CD4-positive, alpha-beta T cell (primary cell): ENCODE measurements at places on chromosomes 1 and 21. TPM values are rescaled to one million over a fixed set of nuclear protein-coding genes. Genes with fewer than 3 reads are reported as not detected.

The TMEM269 gene
- total RNA-seq, result 1.1 TPM

The LRRC53 gene
- total RNA-seq, result not detected

The FLG2 gene
- total RNA-seq, result not detected

The F13B gene
- total RNA-seq, result not detected

The CTSK gene
- 11.2 TPM for total RNA-seq

DNA sequence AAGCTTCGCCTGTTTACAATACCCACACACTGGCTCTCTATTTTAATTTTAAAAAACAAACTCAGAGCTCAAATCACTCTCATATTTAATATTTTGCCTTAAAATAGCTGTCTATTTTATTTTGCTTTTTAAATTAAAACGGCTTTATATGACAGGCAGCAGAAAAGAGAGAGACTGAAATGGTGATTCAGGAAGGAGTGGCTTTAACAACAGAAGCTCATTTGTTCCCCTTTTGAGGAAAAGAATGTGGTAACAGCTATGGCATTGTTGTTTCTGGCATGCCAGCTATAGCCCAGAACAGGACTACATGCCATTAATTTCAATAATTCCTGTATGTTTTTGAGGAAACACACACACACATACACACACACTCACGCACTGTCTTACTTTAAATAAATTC, 234.2 kb upstream of the PTBP2 start:
- no peak overlapping the region for H3K4me3 ChIP-seq
- no peaks in the 10 kb centered on the region for H3K36me3 ChIP-seq
- no peak overlapping the region for H3K27ac ChIP-seq
- H3K27me3 ChIP-seq, result no peaks in the 10 kb centered on the region
- no peak for DNase-seq

DNA sequence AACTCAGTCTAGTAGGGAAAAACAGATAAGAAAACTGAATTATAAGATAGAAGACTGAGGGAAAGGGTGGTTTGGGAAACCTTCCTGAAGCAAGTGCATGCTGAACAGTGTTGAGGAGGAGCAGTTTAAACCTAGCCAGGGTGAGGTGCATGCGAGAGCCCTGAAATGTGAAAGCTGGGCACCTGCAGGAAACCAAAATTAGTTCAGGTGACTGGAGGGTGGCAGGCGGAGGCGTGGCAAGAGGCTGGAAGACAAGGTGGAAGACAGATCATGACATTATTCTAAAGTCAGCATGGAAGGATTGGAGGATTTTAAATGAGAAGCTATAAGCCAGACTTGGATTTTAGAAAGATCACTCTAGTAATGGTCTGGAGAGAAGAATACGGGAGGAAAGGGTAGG, 75.1 kb downstream of the CACNA1E start:
- peaks cover 5% of the 10 kb centered on the region for H3K27me3 ChIP-seq
- no peaks in the 10 kb centered on the region for H3K36me3 ChIP-seq
- no peak overlapping the region for H3K27ac ChIP-seq
- H3K4me3 ChIP-seq, result no peak overlapping the region

DNA sequence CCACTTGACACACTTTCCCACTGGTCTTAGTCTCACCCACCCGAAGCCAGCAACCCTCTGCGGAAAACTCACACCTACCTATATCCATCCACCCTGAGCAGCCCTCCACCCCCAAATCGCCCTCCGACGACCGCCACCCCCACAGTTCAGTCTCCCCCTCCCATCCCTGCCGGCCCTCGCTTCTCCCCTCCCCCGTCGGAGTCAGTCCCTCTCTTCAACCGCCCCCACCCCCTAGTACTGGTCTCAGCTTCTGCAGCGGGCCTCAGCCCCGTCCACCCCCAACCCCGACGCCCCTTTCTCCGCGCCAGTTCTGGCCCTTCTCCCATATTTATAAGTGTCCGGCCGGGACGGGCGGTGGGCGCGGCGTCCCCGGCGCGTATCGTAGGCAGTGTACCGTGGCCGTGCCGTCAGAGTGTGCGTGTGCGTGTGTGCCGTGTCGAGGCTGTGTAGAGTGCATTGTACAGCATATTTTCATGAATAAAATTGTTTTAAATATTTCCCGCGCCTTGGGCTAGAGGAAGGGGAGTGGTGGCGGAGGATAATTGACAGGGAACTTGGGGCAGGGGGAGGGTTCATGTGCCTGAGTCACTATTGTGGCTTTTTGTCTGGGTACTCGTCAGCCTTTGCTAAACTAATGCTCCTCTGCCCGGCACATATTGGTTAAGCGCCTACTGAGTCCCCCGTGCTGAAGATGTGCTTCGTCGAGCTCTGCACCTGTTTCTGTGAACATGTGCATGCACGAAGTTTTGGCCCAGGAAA, 22.0 kb downstream of the FOXO6 start:
- H3K4me1 ChIP-seq, result peaks cover 23% of the 10 kb centered on the region
- no peak overlapping the region for H3K4me3 ChIP-seq
- H3K27ac ChIP-seq, result no peak overlapping the region

DNA sequence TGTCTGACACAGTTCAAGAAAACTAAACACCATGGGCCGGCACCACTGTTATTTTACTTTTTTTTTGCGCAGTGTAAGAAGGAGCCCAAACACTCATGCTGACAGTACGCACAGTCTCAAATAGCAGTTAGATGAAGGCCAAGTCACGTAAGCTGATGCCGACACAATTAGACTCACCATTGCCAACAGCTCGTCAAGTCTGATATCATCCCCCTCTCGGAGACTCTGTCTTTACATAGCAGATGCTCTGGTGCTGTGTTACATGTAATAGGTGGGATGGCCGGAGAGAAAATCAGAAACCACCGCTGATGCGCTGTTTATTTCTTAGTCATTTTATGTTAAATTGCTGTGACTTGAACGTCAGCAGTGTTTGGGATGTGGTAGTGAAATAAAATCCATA, 49.3 kb downstream of the TGFB2 start:
- DNase-seq, result no peak
- no peaks in the 10 kb centered on the region for H3K36me3 ChIP-seq
- no peak overlapping the region for H3K27ac ChIP-seq
- no peaks in the 10 kb centered on the region for H3K4me1 ChIP-seq
- H3K27me3 ChIP-seq, result no peaks in the 10 kb centered on the region

DNA sequence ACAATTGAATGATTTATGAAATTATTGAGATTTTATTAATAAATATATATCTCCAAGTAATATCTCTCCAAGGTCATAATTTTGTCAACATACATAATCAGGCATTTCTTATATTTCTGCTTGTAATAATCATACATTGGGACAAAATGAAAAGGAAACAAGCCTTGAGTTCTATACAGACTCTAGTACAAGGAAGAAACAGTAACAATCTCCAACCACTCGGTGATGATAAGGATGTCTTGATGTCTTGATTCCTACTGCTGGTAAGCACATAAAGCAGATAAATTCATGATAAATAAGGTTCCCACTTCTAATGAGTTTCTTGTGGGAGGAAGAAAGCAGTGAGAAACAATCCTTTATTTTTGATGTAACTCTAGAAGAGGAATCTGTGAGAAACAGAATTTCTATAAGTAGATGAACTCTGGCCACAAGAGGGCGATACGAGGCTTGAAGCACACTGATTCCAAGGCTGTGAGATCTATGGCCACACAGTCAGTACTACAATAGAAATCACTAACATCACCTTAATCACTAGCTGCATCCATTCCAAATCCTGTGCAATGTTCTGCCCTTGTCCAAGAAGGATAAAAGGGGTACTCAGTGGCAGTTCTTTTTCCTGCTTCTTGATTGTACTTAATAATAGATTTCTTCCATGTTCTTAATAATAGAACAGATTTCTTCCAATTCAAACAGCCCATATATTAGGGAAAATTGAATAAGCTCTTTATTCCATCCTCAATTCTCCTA, 41.4 kb upstream of the LRRC8B start:
- H3K27ac ChIP-seq, result no peak overlapping the region
- no peaks in the 10 kb centered on the region for H3K4me1 ChIP-seq
- no peaks in the 10 kb centered on the region for H3K27me3 ChIP-seq
- H3K36me3 ChIP-seq, result no peaks in the 10 kb centered on the region
- peak; percentile 73 for DNase-seq
- no peak overlapping the region for H3K4me3 ChIP-seq

DNA sequence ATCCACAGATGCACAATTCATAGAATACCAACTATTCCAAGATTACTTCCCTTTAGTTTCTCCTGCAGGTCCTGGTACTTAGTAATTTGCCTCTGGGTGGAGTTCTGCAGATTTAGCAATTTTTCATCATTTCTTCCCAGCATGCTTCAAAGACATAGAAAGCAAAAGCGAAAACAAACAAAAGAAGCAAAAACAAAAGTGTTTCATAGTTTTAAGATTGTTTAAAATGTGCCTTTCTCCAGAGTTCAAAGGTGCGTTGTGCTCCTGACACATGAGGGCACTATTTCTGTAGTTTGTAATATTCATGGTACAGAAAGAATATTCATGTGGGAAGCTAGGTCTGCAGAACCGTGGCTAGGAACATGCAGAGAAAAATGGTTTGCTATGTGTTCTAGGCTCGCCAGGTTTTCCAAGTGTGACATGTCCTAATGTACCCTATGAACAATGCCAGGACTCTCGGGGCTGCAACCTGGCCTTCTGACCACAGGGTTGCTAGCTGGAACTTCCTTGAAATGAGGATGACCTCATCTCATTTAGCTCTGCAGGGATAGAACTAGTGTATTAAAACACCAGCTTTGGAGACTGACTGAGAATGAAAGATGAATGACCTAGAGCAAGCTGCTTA, 30.0 kb upstream of the RCSD1 start:
- DNase-seq, result peak; percentile 79
- H3K36me3 ChIP-seq, result no peaks in the 10 kb centered on the region
- no peak overlapping the region for H3K4me3 ChIP-seq
- no peak overlapping the region for H3K27ac ChIP-seq
- H3K4me1 ChIP-seq, result peaks cover 35% of the 10 kb centered on the region

DNA sequence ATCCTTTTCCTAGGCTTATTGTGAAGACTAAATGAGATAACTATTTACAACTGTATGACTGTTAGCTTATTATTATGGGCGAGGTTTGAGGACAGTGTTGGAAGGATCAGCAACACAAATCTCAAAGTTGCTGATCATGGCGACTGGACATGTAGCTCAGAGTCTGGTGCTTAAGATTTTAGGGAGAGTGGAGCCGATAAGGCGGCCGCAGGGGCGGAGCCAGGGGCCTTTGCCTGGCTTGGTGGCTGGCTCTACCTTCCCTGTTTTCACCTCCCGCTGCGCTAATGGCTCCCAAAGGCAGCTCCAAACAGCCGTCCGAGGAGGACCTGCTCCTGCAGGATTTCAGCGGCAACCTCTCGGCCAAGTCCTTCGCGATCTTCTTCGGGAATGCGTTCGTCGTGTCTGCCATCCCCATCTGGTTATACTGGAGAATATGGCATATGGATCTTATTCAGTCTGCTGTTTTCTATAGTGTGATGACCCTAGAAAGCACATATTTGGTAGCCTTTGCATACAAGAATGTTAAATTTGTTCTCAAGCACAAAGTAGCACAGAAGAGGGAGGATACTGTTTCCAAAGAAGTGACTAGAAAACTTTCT, 45.5 kb downstream of the GIPC2 start:
- no peak overlapping the region for H3K4me3 ChIP-seq
- no peaks in the 10 kb centered on the region for H3K36me3 ChIP-seq
- no peaks in the 10 kb centered on the region for H3K27me3 ChIP-seq
- H3K27ac ChIP-seq, result no peak overlapping the region
- DNase-seq, result no peak
- no peaks in the 10 kb centered on the region for H3K4me1 ChIP-seq

GRCh38 chr1:113452921-113453770, 62.8 kb downstream of the MAGI3 start:
- no peaks in the 10 kb centered on the region for H3K27me3 ChIP-seq
- H3K27ac ChIP-seq, result no peak overlapping the region
- peak; percentile 47 for DNase-seq
- H3K36me3 ChIP-seq, result no peaks in the 10 kb centered on the region

DNA sequence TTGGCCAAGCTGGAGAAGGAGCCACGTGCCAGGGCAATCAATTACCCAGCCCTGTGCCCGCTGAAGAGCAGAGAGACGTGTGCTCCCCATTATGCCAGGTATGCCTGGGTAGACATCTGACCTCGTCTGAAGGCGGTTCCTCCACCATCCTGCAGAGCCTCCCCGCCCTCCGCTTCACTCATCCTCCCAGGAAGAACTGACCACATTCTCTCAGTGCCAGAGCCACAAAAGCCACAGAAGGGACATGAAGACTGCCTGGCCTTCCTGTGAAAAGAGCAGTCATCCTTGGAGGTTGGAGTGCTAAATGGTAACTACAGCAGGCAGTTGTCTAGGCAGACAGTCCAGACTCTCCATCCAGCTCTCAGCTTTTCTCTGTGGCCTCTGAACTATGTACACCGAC, 12.0 kb downstream of the SYT2 start:
- no peaks in the 10 kb centered on the region for H3K36me3 ChIP-seq
- no peak overlapping the region for H3K27ac ChIP-seq
- H3K27me3 ChIP-seq, result peaks cover 10% of the 10 kb centered on the region
- H3K4me3 ChIP-seq, result no peak overlapping the region
- H3K4me1 ChIP-seq, result peaks cover 4% of the 10 kb centered on the region

DNA sequence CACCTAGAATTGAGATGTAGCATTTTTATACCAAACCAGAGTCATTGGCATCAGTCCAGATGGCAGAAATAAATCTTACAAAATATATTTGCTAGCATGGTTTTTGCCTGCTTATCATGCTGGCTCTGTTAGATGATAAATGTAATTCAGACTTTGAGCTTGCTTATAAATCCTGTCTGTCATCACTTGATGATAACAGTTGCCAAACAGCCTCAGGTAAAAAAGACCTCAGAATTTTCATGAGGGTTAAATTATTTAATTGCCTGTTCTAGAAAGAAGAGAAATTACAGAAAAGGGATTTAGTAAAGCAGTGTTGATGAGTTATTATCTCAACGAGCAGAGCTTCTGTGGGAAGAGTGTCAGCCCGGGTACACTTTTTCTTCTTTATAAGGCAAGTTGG, 83.3 kb downstream of the FNBP1L start:
- no peaks in the 10 kb centered on the region for H3K4me1 ChIP-seq
- H3K4me3 ChIP-seq, result no peak overlapping the region
- no peak for DNase-seq
- no peaks in the 10 kb centered on the region for H3K36me3 ChIP-seq
- no peaks in the 10 kb centered on the region for H3K27me3 ChIP-seq

DNA sequence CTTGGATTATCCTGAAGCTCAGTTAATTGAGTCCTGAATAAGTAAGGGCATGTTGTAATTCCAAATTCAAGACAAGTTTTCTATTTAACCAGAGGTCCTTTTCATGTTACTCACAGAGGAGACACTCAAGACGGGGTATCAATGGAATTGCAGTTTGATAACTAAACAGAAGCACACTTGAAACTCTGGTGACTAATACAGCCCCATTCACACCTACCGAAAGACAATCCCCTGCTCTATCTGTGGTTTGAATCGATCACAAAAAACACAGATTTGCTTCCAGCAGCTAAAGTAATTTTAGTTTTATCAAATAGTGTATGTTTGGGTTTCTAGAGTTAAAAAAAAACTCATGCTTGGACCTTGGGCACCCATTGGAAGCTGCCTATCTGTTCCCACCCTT, 60.4 kb downstream of the TEX35 start:
- no peak overlapping the region for H3K4me3 ChIP-seq
- H3K36me3 ChIP-seq, result no peaks in the 10 kb centered on the region
- H3K4me1 ChIP-seq, result no peaks in the 10 kb centered on the region
- H3K27ac ChIP-seq, result no peak overlapping the region
